T-helper 2 cell (primary cell): ENCODE measurements at places on chromosomes 4 and X.

GRCh38 chrX:12981880-12982279, 7.0 kb downstream of the TMSB4X start:
- peak; percentile 51 for DNase-seq

GRCh38 chr4:128715616-128716015, 93.9 kb upstream of the JADE1 start:
- DNase-seq, result peak; percentile 6

- DNase-seq, result no peak
These were observed 205.2 kb upstream of the CASK start for GRCh38 chrX:42128587-42128986.

- DNase-seq, result no peak
These were observed 10.9 kb downstream of the SMARCA1 start for GRCh38 chrX:129512409-129512808.

DNA sequence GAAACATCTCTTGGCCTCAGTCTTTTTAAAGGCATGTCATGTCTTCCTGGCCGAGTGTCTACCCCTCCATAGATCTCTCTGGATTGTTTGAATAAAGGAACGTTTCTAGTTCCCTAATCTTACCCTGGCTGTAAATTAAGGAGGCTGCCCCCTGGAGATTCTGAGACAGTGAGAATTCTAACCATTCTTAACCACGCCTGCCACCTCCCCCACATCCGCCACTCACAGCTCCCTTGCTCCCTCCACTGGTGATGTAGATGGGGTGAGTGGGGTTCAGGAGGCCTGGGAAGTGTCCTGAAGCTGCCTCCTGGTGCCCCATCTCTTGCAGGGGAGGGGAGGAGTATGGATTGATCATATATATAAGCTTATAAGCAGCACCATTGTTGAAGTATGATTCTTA, 48.0 kb upstream of the TRIM2 start:
- DNase-seq, result no peak

DNA sequence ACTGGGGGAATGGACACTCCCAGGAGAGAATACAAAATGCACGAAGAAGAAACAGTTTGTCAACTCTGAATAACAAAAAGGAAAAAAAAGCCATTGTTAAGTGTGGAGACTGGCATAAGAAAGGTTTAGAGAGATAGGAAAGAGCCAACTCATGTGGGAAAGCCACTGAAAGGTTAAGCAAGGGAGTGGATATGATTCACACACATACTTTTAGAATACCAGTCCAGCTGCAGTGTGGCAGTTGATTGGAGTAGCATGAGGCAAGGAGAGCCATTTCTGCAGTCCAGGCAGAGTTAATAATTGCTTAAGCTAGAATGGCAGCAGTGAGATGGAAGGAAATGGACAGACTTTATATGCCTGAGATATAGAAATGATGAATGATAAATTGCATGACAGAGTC, 36.9 kb upstream of the ADAD1 start:
- DNase-seq, result no peak

GRCh38 chr4:108130955-108131354, 37.8 kb downstream of the LEF1 start:
- DNase-seq, result no peak

GRCh38 chr4:76322236-76322635, 15.7 kb downstream of the STBD1 start:
- DNase-seq, result no peak

DNA sequence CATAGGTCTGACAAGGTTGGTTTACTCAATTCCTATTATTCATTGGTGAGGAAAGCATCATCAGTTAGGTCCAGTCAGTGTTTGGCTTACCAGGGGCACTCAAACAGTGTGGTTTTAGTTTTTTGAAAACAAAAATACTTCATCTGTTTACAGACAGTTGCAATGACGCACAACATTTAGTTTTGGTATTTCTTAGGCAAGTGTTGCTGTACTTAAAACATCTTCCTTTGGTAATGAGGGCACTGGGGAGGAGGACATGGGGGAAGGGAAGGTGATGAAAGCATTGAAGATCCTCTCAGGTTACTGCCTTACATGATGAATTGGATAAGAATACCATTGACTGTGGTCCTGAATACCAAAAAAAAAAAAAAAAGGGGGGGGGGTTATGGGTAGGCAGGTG, 93.7 kb upstream of the MAOA start:
- peak; percentile 19 for DNase-seq

DNA sequence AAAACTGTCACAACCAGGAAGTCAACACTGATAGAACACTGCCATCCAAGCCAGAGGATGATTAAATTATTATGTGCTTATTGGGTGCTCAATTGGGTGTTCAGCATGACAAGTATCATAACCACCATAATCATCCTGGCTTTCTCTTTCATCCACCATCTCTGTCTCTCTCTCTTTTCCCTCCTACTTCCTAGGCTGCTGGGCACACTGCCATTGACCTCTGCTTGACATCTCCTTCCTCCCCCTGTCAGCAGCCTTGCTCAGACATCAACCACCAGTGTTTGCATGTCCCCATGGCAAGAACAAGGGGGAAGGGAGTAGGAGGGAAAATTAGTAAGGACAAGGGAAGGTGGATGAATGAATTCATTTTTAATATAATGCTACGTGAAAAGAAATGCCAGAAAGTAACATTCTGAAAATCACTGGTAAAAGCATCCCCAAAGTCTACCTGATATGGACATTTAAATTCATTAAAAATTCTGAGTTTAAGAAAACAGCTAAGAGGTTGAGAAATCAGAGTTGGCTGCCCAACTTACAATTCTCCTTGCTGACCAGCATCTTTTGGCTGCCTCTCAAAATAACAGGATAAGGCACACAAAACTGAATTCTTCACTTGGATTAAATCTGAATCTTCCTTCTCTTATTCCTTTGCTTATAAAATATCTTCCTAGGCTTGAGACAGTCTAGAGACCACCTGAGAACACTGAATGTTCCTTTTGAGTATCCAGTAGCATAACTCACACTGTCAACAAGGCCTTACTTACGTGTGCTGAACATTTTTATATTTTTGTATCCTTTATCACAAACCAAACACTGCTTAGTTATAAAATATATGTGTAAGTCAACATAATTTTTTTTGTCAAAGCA, 48.5 kb downstream of the SNCA start:
- DNase-seq, result no peak

DNA sequence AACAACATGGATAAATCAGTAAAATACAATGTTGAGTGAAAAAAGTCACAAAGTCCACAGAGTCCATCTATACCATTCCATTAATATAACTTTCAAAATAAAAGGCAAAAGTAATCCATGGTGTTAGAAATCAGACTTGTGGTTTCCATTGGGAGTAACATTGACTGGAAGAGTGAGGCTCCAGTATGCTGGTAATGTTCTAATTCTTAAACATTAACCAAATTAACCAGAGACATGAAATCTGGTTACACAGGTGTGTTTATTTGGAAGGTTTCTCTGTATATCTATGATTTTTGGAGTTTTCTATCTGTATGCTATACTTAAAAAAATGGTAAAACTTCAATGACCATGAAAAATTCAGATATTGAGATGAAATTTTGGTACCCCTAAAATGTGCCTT, 42.6 kb downstream of the SULT1B1 start:
- no peak for DNase-seq

DNA sequence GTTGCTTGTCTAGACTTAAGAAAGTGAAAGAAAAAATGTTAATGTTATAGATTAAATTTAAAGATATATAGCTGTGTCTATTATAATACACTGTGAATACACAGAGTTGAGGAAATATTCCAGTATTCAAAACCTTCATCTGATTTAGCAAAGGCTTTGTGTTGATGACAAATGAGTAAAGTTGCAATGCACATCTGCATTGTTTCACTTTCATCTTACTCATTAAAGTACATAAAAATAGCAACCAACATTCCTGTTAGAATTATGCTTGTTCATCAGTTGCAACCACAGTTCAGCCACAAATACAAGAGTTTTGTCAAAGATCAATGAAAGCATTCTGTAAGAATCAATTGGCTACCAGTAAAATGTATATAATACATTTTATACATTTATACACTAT, 346.4 kb upstream of the SLC7A11 start:
- no peak for DNase-seq

DNA sequence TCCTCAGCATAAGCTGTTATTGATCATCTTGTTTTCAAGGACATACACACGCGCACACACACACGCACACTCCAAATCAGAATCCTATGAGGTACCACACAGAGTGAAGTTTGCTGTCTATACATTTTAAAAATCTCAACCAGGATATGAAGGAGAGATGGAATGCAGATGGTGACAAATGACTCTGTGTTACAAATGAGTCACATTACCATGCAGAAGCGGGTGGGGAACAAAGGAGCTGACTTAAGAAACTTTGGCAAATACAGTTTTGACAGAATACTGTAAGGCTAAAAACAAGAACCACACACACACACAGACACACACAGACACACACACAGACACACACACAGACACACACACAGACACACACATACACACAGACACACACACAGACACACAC, 81.7 kb downstream of the RELL1 start:
- DNase-seq, result no peak

DNA sequence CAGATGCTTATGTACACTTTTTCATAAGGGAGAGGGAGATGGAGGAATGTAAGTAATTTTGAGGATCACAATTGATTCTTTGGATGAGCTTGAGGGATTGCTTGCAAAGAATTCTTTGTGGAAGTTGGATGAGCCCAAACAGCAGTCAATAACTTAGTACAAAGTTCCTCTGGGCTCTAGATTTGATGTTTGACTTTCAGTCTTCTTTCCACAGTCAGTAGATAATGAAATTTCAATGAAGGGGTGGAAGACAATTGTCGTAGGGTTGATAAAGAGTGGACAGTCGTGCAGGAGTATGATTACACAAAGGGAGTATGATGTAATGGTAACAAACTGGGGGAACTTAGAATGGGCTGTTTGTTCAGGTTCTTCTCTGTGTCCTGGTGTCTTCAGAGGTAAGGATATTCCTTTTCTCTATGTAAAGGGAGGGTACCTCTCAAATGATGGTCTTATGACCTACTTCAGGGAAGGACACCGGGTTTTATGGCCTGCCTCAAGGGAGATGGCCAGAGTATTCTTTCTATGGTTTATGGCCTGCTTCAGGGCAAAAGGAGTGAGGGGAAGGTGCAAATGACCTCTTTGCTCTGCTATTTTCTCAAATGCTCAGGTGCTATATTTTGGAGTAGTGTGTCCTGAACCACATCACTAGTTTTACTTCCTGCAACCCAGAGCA, 1.7 kb upstream of the ABRAXAS1 start:
- no peak for DNase-seq

- DNase-seq, result no peak
These were observed 51.2 kb downstream of the TBC1D9 start for GRCh38 chr4:140704964-140705363.

DNA sequence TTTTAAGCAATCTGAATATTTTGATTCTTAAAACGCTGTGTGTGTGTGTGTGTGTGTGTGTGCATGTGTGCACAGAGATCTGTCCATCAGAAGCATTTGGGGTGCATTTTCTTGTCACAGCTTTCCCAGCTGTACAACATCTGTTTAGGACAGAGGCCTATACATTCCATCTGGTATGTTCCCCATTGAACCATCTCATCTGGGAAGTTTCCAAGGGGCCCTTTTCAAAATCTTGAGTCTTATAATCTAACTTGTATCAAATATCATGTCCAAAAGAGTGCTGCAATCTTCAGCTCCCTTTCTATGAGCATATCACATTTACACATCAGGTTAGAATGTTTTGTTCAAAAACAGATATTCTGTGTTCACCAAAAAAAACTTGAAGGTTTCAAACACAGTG, 16.5 kb upstream of the MID1 start:
- DNase-seq, result no peak

DNA sequence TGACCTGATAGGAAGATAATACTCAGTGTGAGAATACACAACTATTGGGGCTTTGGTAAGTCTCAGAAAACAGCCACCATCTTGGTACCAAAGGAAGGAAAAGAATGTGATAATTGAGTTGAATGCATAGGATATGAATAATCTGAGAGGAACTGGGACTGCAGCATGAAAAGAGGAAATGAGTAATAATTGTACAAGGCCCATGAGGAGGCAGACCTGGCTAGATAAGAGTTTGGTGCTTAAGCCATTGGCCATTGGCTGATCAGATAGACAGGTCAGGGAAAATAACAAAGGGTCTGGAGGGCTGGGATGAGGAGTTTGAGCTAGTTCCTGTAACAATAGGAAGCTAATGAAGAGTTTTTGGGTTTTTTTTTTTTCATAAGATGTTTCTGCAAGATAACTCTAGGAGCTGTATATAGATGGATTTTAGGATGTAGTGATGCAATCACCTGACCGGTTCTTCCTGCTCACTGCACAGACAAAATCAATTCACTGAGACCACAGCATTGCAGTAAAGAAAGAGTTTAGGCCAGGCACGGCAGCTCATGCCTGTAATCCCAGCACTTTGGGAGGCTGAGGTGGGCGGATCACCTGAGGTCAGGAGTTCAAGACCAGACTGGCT, 5.3 kb upstream of the TRMT2B start:
- DNase-seq, result peak; percentile 35
